ENCODE measurements at places on chromosomes 6 and 20. TPM values are rescaled to one million over a fixed set of nuclear protein-coding genes. Genes with fewer than 3 reads are reported as not detected.

GRCh38 chr20:16390991-16391390, 182.3 kb downstream of the KIF16B start:
- DNase-seq: no peak

DNA sequence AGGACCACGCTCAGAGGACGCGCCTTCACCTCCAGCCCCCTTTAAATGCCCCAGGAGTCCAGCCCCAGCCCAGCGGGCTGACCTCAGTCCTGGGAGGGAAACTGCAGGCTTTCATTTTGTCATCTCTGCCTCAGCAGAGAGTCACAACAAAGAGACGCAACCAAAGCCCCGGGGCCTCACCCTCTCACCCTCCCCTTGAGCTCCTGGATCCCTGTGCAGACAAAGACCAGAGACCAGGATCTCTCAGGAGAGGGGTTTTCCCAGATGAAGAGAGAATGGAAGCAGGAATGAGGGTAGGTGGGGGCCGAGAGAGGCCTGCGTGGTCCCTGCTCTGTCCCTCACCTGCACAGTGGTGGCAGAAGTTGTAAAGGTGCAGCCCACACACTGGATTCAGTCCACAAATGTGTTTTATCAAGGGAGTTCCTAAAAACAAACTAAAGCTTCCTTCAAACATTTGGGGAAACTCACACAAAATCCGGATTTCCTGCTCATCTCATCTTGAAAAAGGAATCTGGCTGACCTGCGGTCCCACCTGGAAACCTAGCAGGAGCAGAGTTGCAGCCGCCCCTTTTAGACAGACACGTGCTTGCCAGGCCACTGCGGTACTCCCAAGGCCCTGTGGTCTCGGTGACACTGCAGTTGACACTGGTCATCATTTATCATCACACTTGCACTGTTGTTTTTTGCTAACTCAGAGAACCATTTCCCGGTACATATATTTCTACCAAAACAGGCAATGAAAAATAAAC, 27.1 kb downstream of the PTGIS start:
- DNase-seq: no peak

DNA sequence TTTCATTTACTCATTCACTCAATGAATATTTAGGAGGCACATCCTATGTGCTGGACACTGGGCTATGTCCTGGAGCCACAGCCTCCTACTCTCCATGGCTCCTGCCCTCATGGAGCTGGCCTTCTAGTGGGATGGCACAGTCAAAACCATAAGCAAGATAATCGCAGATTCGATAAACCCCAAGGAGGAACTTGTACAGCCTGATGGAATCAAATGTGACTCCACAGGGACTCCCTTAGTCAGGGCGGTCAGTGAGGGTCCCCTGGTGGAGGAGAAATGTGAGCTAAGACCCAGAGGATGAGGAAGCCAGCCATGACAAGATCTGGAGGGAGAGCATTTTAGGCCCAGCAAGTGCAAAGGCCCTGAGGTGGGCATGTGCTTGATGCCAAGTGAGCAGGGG, 211.9 kb downstream of the PREX1 start:
- peak; percentile 34 for DNase-seq

The BACH2 gene
- 22.2 TPM for total RNA-seq

The MUCL3 gene
- not detected for total RNA-seq

The WRNIP1 gene
- total RNA-seq: 39.7 TPM

DNA sequence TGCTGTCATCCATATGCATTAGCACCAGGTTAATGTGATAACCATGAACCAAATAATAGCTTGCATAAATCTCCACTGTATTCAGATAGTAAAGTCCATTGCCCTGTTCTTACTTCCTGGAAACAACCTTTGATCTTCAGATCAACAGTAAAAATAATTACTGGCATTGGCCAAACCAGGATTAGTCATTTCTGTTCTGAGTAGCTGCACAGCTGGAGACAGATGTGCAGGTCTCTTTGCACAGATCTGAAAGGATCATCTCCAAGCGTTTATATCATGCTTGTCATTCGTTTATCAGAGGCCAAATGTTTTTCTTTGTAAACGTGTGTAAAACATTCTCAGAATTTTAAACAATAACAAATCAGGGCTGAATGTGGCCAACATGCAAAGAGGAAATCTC, 134.4 kb upstream of the HMGCLL1 start:
- DNase-seq: no peak

DNA sequence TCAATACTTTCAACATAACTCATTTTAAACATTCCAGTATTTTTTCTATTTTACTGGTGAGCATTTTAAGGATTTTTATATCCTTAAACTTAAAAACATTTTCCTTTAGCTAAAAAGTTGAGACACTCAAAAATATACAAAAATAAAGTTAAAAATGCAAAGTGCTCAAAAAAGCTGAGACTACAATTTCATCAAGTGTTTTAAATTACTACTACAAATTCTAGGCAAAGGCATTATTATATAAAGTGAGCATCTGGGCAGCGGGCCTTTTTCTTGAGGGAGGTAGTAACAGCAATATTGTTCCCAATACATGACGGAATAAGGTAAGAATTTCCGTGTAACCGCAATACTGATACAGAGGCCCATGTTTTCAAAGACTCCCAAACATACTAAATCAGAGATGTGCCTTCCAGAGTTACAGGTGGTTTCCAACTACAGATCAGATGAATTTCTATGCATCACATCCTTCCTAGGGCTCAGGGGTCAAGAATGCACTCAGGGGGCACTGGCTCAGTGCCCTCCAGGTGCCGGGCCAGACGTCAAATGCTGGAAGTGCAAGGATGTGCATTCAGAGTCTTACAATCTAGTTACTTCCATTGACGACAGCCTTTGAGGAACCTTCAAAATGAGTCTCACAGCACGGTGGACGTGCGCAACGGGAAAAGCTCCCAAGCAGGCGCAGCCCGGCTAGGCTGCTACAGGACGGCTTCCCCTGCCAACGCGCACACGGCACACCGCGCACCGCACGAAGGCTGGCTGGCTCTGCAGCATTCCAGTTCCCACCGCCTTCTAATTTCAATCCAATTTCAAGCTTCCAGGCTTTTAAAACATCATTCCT, 1.7 kb downstream of the PHF10 start:
- DNase-seq: peak; percentile 74

Measured in aorta (tissue), 5 donors.